Natural killer cell (primary cell): ENCODE measurements at places on chromosomes 16 and 17.
A peak's percentile ranks its signal among the peaks of the same experiment; 100 is the strongest.

DNA sequence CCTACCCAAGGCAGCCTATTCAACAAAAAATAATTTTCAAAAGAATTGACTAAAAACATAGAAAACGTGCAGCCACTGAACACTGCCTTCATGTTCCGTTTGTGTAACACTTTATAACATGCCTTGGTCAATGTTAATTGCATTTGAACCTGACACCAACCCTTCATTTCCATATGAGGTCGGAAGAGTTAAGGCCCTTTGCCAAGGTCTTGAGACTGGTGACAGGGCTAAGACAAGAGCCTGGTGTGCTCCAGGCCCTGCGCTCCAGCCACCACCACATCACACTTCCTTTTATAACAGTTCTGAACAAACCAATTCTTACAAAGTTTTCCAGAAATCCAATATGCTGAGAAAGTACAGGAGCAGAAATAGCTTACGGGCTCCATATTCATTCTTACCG lies 4.2 kb downstream of the BBS2 start:
- no peak overlapping the region for H3K27ac ChIP-seq
- H3K4me1 ChIP-seq = peaks cover 14% of the 10 kb centered on the region
- peaks cover 9% of the 10 kb centered on the region for H3K36me3 ChIP-seq
- DNase-seq = no peak
- no peak overlapping the region for H3K4me3 ChIP-seq

DNA sequence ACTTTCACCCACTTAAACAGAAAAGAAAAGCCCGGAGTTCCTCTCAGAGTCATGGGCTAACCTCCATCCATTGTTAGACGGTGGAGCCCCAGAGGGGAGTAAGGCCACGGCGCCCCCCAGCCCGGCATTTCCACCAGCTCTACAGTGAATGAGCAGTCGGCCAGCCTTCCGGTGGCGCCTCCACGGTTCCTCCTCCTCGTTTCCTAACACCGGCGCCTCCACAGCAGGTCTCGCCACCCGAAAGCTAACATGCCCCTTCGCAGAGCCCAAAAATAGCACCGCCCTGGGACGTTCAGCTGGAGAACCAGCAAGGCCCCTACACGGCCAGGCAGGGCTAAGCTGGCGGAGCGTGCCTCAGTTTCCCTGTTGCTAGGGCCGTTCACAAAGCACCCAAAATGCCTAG lies 858 bp downstream of the MMD start:
- DNase-seq = peak; percentile 61
- peaks cover 7% of the 10 kb centered on the region for H3K27me3 ChIP-seq
- H3K27ac ChIP-seq = peak overlapping the region; percentile 85
- peaks cover 15% of the 10 kb centered on the region for H3K4me1 ChIP-seq

DNA sequence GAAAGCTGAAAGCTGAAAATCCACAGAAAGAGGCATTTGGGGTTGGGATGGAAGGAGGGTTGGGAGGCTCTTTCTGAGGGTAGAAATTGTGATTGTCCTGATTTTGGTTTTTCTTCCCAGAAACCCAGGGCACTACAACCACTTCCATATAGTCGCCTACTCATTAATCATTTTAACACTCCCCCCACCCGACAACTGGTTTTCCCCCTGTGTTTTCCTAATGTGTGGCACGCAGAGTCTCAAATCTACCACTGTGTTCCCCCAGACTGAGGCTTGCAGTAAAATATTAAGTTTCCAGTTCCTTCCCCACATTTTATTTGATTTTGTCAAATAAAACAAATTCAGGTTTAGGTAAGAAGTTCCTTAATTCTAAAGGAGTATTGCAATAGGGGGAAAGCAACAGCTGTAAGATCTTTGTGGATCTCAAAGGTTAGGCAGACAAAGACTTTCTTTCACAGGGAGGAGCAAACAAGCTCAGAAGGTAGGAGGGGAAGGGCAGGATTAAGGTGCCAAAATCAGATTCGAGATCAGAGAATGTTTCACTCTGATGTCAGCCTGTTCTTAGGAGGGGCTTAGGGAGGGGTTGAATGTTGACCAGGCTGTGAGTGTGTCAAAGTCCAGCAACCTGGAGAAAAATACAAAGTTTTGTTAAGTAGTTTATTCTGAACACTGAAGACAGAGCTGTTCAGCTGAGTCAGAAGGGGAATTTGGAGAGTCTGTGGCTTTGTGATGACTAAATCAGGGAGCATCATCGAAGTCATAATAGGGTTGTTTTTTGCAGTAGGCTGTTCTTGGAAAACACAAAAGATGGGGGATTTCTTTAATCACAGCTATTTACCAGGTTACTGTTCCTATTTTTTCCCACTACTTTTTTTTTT lies 3.6 kb downstream of the ZNF267 start:
- H3K27ac ChIP-seq = peak overlapping the region; percentile 56
- peaks cover 56% of the 10 kb centered on the region for H3K4me1 ChIP-seq
- peaks cover 9% of the 10 kb centered on the region for H3K36me3 ChIP-seq
- peak; percentile 84 for DNase-seq
- no peak overlapping the region for H3K4me3 ChIP-seq

- H3K36me3 ChIP-seq = no peaks in the 10 kb centered on the region
- no peaks in the 10 kb centered on the region for H3K4me1 ChIP-seq
- H3K27me3 ChIP-seq = no peaks in the 10 kb centered on the region
- H3K4me3 ChIP-seq = no peak overlapping the region
Observed at GRCh38 chr16:23048164-23048563, 101.1 kb downstream of the USP31 start.

- H3K4me3 ChIP-seq = no peak overlapping the region
- H3K4me1 ChIP-seq = no peaks in the 10 kb centered on the region
- no peaks in the 10 kb centered on the region for H3K36me3 ChIP-seq
- H3K27me3 ChIP-seq = no peaks in the 10 kb centered on the region
- no peak for DNase-seq
- H3K27ac ChIP-seq = no peak overlapping the region
Observed at GRCh38 chr17:4919511-4920047, 12.5 kb upstream of the GP1BA start.

DNA sequence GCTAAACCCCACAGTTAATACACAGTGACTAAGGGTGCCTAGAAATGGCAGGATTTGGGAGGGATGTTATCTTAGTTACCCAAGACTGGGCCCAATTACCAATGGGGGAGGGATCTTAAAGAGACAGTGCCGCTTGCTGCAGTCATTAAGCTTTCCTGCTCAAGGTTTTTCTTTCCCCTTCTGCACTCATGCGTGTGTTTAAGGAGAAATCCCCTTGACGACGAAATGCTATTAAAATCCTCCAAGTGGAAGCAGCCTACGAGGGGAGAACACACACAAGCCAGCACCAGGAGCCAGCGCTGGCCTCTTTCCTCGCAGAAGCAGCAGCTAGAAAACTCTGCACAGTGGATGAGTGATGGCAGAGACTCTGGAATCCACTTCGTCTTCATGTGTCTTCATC lies 22.0 kb downstream of the SALL1 start:
- H3K27me3 ChIP-seq = no peaks in the 10 kb centered on the region
- no peak overlapping the region for H3K4me3 ChIP-seq
- no peaks in the 10 kb centered on the region for H3K36me3 ChIP-seq
- no peaks in the 10 kb centered on the region for H3K4me1 ChIP-seq
- no peak for DNase-seq

DNA sequence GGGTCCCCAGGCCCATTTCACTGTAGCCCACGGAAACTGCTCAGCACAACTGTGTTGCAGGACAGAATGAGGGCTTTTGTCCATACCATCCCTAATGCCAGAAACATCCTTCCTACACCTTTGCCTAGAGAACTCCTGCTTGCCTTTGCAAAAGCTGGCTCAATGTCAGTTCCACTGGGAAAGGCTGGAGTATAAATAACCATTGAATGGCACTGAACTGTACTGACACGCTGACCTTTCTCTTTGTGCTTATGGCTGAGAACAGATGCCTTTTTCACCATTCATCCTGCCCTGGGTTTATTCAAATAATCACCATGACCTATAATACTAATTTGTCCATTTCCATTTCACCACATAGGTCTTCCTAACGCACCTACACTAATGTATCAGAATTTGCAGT lies 300.3 kb downstream of the XYLT1 start:
- H3K27me3 ChIP-seq = no peaks in the 10 kb centered on the region
- H3K36me3 ChIP-seq = peaks cover 4% of the 10 kb centered on the region
- H3K27ac ChIP-seq = no peak overlapping the region
- no peak overlapping the region for H3K4me3 ChIP-seq

- H3K36me3 ChIP-seq = no peaks in the 10 kb centered on the region
- DNase-seq = no peak
- H3K27me3 ChIP-seq = no peaks in the 10 kb centered on the region
- H3K4me1 ChIP-seq = peaks cover 16% of the 10 kb centered on the region
Observed at GRCh38 chr16:81435567-81435966, 9.0 kb upstream of the CMIP start.

DNA sequence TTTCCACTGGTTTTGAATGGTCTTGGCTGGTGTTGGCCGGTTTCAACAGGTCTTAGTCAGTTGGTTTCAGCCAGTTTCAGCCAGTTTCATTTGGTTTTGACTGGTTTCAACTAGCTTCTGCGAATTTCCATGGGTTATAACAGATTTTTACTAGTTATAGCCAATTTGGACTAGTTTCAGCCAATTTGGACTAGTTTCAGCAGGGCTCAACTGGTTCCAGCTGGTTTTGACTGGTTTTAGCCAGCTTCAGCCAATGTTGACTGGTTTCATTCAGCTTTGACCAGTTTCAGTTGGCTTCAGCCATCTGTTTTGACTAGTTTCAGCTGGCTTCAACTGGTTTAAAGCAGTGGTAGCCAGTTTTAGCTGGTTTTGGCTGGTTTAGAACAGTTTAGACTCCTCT lies 432.6 kb downstream of the UTP18 start:
- H3K4me1 ChIP-seq = peaks cover 3% of the 10 kb centered on the region
- H3K4me3 ChIP-seq = no peak overlapping the region
- H3K36me3 ChIP-seq = no peaks in the 10 kb centered on the region
- H3K27me3 ChIP-seq = no peaks in the 10 kb centered on the region
- H3K27ac ChIP-seq = no peak overlapping the region
- no peak for DNase-seq

DNA sequence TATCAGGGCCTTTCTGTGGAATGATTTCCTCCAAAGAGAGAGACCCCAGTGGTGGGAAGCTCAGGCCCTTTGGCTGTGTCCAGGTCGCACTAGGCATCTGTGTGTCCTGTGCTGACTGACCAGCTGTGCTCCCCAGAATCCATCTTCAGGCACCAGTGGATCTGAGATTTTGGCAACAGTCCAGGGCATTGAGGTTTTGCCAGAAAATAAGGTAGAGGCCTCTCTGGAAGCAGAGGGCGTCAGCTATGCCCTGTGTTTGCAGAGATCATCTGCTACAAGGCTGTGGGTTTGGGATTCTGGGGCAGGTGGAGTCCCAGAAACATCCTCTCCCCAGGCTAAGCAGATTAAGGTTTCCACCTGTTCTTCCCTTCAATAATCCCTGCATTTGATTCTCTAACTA lies 57.5 kb upstream of the TOB1 start:
- H3K36me3 ChIP-seq = no peaks in the 10 kb centered on the region
- no peak overlapping the region for H3K27ac ChIP-seq
- no peak for DNase-seq
- H3K4me3 ChIP-seq = no peak overlapping the region

DNA sequence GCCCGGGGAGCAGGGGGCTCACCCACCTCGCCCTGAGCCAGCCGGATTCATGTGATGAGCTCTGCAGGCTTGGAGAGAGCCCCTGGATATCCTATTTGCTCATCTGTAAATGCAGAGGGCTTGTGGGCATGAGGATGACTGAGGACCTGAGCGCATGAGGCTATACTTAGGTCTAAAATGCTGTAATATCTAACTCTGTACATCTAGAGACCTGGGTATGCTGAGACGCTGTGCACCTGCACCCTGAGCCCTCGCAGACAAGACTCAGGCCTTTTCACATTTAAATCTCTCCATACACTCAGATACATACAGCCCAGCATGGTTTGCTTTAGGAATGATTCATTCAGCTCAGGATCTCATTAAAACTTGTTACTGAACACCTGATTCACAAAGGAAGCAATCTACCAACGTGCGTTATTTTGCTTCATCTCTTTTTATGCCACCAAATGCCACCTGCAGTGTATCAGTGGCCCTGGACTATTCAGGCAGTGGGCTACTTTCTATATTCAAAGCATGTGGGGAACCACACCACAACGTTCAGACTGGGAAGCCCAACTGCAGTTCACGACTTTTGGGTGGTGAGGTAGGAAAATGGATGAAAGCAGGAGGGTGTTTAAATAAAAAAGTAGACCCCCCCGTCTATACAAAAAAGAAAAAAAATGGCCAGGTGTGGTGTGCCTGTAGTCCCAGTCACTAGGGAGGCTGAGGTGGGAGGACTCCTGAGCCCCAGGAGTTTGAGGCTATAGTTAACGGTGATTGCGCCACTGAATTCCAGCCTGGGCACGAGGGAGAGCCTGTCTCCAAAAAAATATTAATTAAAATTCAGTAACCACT lies 12.0 kb downstream of the USP7 start:
- no peaks in the 10 kb centered on the region for H3K36me3 ChIP-seq
- H3K27ac ChIP-seq = no peak overlapping the region
- H3K27me3 ChIP-seq = no peaks in the 10 kb centered on the region
- no peak for DNase-seq
- H3K4me1 ChIP-seq = peaks cover 81% of the 10 kb centered on the region

GRCh38 chr16:11051879-11052808 lies 107.8 kb downstream of the CLEC16A start:
- peak; percentile 43 for DNase-seq
- H3K27ac ChIP-seq = peak overlapping the region; percentile 52
- no peak overlapping the region for H3K4me3 ChIP-seq
- H3K4me1 ChIP-seq = peaks cover 47% of the 10 kb centered on the region
- H3K27me3 ChIP-seq = no peaks in the 10 kb centered on the region

GRCh38 chr16:72023962-72024361 lies 15.4 kb downstream of the DHODH start:
- no peak for DNase-seq
- no peaks in the 10 kb centered on the region for H3K27me3 ChIP-seq
- H3K27ac ChIP-seq = no peak overlapping the region
